ENCODE measurements at places on chromosomes 4 and X.

- peak; percentile 8 for DNase-seq
Observed at GRCh38 chr4:25377572-25378436, 741 bp downstream of the ANAPC4 start.

GRCh38 chr4:184675018-184675417 lies 25.5 kb downstream of the PRIMPOL start:
- no peak for DNase-seq

GRCh38 chr4:88219099-88219498 lies 60.7 kb upstream of the ABCG2 start:
- DNase-seq = no peak

DNA sequence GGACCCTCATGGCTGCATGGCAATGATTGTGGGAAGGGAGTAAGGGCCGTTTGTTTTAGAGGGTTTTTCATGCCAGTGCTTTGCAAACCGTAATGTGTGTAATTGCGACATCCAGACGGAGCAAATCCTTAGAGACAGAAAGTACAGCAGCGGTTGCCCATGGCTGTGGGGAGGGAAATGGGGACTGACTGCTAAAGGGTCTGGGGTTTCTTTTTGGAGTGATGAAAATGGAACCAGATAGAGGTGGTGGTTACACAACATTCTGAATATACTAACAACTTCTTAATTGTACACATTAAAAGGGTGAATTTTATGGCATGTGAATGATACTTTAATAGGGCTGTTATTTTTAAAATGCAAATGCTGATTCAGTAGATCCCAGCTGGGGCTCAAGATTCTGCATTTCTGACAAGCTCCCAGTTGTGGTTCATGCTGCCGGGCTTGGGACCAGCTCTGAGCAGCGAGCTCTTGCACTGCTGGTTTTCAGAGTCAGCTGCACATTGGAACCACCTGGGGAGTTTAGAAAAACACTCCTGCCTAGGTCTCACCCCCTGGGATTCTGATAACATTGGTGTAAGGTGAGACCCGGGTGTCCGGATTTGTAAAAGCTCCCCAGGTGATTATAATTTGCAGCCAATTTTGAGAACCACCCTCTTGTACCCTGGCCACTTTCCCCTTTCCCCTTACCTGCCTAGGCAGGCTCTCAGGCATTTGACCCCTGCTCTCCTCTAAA lies 47.7 kb downstream of the PRPS1 start:
- peak; percentile 12 for DNase-seq

- DNase-seq = no peak
Observed at GRCh38 chr4:140253556-140254027, 99.6 kb upstream of the MAML3 start.

- DNase-seq = peak; percentile 93
Observed at GRCh38 chrX:30652527-30653414, 452 bp upstream of the GK start.

GRCh38 chrX:44310227-44310626 lies 33.2 kb downstream of the EFHC2 start:
- DNase-seq = no peak

DNA sequence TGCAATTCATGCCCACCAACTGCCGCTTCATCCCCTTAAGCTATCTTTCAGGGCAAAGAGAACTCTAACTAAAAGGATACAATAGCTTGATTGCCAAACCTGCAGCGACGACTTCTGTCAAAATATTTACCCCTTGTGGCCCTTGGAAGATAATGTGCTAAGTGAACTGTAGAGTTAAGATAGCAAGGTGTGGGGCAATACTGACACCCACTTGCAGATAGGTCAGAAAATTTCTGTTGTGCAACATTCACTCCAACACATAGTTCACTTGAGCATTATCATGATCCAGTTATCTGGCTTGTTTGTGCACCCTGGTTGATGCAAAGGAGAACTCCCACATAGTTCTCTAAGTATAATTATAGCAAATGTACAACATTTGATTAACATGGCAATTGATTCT lies 55.6 kb downstream of the RHOXF2B start:
- no peak for DNase-seq

DNA sequence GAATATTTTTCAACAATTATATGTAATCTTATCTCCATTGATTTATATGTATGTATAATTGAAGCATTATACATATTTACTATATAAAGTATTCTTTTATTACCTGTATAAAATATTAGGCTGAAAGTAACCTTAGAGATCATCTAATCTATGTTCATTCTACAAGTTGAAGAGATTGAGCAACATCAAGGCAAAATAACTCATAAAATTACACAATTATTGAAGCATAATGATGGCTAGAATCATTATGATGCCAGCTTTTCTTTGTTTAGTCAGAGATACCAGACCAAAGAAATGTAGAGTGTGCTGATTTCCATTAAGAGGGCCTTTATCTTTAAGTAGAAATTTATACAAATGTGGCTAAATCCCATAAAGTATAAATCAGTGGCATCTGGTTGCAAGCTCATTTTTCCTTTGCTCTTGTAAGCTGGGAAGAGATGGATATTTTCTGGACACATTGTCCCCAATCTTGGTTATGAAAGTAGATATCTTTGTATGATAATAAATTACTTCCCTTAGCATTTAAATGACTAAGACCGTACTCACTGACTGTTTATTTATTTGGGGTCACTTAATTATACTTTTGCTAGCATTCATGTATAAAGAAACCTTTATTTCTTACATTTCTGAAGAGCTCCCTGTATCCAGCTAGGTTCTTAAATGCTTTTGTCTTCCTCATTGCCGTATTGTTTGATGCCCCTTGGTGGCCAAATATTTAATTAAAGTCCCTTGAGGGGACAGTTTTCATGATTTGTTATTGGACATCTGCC lies 339.8 kb downstream of the PCDH7 start:
- no peak for DNase-seq

DNA sequence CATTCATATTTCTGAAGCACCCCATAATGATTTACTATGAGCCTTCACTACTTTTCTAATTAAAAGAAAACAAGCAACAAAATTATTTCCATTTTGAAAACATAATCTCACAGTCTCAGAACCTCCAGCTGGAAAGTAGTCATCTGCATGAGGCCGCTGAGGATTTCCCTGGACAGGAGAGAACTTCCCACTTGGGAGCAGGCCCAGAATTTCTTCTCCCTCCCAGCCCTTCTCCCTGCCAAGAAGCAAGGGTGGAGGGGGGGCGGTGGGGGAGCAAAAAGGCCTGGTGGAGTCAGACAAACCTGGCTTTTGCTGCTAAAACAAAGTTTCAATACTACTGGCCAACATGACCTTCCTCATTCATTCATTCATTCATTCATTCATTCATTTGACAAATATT lies 167.3 kb downstream of the PJA1 start:
- no peak for DNase-seq

GRCh38 chr4:118356111-118356510 lies 3.3 kb upstream of the PRSS12 start:
- no peak for DNase-seq
